ENCODE measurements at places on chromosomes 5 and 9.

DNA sequence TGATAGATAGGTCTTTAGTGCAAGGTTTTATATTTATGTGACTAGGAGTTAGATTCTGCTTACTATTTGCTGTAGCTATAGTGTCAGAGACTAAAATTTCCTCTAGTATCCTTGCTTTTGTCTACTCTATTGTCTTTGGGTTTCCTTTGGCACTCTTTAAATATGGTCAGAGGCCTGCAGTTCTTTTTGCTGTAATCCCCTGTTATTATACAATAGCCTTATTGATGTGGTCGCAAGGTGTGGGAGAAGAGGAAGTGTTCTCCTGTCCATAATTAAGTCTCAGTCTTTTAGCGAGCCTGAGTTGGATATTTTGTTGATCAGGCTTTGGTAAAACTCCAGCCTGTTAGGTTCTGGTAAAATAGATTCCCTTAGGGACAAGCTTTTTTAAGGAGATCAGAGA is 34.9 kb downstream of the LURAP1L start:
- DNase-seq: no peak

GRCh38 chr5:75734913-75735789 is 17.9 kb upstream of the POC5 start:
- no peak for DNase-seq

DNA sequence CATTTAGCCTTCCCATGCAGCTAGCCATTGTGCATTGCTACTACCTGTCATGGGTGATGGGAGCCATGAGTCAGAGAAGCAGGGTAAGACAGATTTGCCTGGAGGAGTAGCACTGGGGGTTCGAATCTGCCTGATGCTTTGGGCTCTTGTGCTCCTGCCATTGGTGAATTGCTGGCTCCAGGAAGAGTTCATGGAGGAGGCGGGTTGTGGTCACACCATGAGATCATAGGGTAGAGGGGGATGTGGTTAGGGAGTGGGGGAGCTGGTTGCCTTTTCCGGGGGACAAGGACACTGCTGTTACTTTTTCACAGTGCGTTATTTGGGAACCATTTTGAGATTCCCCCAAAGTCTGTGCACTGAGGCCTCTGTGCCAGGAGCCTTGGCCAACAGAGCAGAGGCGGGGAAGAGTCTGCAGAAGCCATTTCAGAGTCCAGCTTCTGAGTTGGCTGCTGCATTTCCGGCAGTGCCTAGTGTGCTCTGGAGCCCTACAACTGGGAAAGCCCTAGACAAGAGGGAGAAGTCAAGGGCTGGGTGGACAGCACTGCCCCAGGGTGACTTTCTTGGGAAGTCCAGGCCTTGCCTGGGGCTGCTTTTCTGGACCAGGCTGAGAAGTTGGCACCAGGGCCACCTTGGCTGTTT is 6.2 kb downstream of the ANGPTL2 start:
- DNase-seq: no peak

DNA sequence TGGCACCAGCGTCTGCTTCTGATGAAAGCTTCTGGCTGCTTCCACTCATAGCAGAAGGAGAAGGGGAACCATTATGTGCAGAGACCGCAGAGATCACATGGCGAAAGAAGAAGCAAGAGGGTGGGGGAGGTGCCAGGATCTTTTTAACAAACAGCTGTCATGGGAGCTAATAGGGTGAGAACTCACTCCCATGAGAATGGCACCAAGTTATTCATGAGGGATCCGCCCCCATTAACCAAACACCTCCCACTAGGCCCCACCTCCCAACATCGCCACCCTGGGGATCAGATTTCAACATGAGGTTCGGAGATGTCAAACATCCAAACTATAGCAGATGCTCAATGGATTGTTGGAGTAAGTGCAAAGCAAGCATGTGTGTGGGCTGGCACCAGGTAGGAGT is 125.8 kb upstream of the SLIT3 start:
- DNase-seq: no peak

GRCh38 chr5:79107020-79107796 is 4.4 kb upstream of the BHMT start:
- DNase-seq: no peak

GRCh38 chr5:168311061-168311566 is 19.7 kb downstream of the WWC1 start:
- no peak for DNase-seq

Measured in stimulated activated CD4-positive, alpha-beta T cell treated with anti-CD3 and anti-CD28 coated beads, Interleukin-2, amount 100 ng/mL, for 48 hours (primary cell).